RWPE1 (cell line): ENCODE measurements at places on chromosomes 12 and 14.

DNA sequence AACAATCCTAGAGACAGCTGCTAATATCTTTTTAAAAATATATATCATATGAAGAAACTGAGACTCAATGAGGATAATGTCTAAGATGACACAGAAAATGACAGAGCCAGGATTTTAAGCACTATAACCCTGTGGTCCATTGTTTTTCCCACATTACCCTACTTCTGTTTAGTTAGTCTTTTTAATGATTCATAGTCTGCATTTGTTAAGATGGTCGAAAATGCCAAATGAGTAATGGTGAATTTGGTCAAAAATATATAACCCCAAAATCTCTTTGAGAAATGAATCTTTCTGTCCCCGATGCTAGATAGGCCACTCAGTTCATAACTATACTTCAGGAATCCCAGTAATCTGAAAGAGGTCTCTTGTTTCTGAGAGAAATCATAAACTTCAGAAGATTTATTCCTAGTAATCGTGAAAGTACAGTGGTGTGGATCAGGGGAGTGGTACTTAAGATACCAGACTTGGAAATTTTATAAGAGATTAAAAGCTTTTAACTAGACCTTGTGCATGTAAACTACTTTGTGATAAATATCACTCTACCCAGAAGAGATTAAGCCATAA is 10.8 kb downstream of the RTRAF start:
- no peak for DNase-seq

GRCh38 chr14:90560991-90561390 is 164.2 kb downstream of the CALM1 start:
- no peak for DNase-seq

DNA sequence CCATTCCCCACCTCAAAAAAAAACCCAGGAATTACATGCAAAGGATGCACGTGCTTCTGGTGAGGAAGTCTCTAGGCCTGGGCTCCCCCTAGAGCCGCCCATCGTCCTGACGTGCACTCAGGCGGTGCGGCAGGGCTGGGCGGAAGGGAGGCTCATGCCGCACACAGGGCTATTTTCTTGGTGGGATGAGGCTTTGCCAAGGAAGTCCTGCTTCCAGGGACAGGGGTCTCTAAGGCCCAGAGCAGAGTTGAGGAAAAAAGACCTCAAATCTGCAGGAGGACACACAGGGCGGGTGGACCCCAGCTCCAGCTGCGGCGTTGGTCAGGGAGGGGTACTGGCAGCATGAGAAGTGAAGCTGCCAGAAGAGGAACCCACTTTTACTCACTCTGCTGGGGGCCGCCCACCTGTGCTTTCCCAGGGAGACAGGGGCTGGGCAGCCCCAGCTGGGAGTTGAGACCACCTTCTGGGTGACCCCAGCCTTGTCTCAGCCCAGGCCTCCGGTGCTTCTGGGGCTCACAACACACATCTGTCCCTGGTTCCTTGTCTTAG is 4.2 kb downstream of the RHOF start:
- no peak for DNase-seq

GRCh38 chr12:1747609-1748008 is 56.7 kb downstream of the ADIPOR2 start:
- no peak for DNase-seq

DNA sequence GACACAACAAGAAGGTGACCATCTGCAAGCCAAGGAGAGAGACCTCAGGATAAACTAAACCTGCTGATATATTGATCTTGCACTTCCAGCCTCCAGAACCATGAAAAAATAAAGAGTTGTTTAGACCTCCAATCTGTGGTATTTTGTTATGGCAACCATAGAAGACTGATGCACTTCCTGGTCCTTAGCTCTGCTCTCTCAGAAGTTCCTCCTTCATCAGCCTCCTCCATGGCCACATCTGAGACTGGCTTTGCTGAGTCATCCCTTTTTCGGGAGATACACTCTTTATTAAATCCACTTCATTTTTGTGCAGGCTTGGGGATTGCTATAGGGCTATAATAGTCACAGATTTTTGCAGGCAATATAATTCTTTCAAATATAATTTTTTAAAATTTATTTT is 89.6 kb upstream of the ATF7IP start:
- no peak for DNase-seq

- no peak for DNase-seq
Observed at GRCh38 chr14:102545461-102546265, 36.1 kb upstream of the ANKRD9 start.

GRCh38 chr14:104248203-104249055 is 110.0 kb downstream of the KIF26A start:
- no peak for DNase-seq

- no peak for DNase-seq
Observed at GRCh38 chr12:15839682-15840081, 42.5 kb upstream of the STRAP start.

- no peak for DNase-seq
Observed at GRCh38 chr12:90622431-90622830, 332.5 kb downstream of the CCER1 start.

- no peak for DNase-seq
Observed at GRCh38 chr14:81946834-81947798, 413.5 kb upstream of the SEL1L start.
